ENCODE measurements at places on chromosomes 1 and 21. TPM values are rescaled to one million over a fixed set of nuclear protein-coding genes. Genes with fewer than 3 reads are reported as not detected.

CRABP2 gene
- 132 TPM for total RNA-seq

KCNA2 gene
- not detected for total RNA-seq

LORICRIN gene
- not detected for total RNA-seq

PLD5 gene
- total RNA-seq = 0.21 TPM

AMPD1 gene
- total RNA-seq = not detected

UBIAD1 gene
- 7.2 TPM for total RNA-seq

PADI2 gene
- total RNA-seq = 25.5 TPM
